ENCODE measurements at places on chromosomes 5 and 9.

- no peak for DNase-seq
Measured at GRCh38 chr9:32490601-32491000, 35.4 kb downstream of the RIGI start.

DNA sequence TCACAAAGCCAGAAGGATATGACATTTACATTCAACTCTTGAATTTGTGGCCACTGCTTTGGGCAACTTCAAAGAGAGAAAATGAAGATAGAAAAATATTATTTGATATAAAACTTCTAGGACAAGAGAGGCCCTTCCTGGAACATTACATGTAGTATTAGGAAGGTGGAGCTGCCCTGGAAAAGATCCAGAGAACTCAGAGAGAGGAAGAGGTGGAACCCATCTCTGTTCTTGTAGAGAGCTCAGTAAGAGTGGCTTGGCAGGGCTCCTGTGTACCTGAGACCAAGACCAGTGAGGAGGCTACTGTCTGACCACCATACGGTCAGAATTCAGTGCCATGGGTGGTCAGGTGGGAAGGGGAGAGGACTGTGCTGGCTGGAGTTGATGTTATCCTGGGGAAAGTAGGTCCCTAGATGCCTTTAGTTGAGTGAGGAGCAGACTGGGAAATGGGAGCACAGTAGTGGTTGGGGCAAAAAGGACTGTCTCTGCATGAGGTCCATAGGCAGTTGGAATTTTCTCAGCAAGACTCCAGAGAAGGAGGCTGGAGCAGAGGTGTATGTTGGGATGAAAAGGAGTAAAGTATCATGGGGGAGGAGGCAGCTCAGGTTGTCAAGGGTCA, 7.6 kb downstream of the TGFBI start:
- no peak for DNase-seq

GRCh38 chr9:32218100-32218767, 166.2 kb upstream of the ACO1 start:
- no peak for DNase-seq

GRCh38 chr9:3826178-3826577, 300.4 kb upstream of the RFX3 start:
- DNase-seq = no peak

- no peak for DNase-seq
Measured at GRCh38 chr9:123637945-123638634, 282.1 kb downstream of the CRB2 start.

DNA sequence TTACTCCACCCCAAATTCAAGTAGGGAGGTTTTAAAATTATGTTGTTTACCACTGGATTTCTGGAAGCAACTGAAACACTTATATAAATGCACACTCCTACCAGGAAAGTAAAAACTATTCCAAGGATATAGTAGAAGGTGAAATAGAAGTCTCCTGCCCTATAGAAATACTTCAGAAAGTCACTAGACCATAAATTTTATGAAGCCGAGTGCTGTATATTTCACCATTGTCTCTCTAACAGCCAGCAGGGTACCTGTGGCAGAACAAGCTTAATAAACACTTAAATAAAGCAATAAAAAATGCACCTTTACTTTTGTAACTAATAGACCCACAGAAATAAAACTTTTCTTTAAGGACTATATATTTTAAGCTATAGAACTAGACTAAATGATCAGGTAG, 631.6 kb downstream of the PDE4D start:
- no peak for DNase-seq

- no peak for DNase-seq
Measured at GRCh38 chr5:139361835-139362429, 20.3 kb downstream of the PAIP2 start.

DNA sequence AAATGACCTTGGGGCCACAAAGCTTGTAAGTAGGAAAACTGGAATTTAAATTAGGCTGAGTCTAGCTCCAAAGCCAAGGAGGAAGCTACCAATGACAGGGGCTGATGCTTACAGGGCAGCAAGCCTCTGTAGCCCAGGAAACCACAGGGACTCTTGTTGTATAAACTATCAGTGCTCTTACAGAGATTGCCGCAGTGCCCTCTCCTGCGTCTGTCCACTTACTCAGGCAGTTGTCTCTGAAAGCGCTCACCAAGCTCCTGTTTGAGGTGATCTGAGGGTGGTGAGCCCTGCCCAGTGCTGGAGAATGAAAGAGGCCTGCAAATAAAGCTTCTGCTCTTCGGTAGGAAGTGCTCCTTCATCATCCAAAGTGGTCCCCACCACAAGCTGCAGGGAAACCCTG, 498.8 kb downstream of the ARHGEF28 start:
- no peak for DNase-seq

All from stimulated activated CD4-positive, alpha-beta T cell treated with anti-CD3 and anti-CD28 coated beads, TNF-alpha, amount 100 ng/mL, for 1 hour (primary cell).